ENCODE measurements at places on chromosomes 3 and 15.

GRCh38 chr3:67458896-67459530 is 195.4 kb downstream of the SUCLG2 start:
- DNase-seq: no peak

DNA sequence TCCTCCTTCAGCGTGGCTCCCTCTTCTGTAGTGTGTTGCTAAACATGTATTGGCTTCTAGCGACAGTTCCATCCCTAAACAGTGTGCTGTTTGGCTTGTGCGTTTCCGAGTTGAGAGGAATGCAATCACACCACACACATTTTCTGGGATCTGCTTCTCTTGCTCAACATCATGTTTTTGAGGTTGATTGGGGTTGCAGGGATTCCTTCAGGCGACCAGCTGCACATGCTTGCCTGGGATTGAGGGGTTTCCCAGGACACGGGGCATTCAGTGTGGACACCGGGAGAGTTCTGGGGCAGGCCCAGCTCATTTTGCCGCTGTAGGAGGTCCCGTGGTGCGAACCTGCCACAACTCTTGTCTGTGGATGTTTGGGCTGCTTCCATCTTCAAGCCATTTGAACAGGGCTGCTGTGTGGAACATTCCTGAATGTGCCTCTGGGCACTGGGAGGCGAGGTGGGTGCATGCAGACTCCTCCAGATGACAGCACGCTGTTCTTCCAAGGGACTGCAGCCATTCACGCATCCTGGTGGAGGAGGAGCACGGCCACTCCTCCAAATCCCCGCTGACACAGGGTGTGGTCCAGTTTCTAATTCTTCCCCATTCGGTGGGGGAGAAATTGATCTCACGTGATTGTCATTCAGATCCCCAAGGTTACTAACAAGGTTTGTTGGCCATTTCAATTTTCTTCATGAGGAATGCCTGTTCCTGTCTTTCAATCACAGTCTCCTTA is 82.8 kb downstream of the PLXNA1 start:
- DNase-seq: no peak

DNA sequence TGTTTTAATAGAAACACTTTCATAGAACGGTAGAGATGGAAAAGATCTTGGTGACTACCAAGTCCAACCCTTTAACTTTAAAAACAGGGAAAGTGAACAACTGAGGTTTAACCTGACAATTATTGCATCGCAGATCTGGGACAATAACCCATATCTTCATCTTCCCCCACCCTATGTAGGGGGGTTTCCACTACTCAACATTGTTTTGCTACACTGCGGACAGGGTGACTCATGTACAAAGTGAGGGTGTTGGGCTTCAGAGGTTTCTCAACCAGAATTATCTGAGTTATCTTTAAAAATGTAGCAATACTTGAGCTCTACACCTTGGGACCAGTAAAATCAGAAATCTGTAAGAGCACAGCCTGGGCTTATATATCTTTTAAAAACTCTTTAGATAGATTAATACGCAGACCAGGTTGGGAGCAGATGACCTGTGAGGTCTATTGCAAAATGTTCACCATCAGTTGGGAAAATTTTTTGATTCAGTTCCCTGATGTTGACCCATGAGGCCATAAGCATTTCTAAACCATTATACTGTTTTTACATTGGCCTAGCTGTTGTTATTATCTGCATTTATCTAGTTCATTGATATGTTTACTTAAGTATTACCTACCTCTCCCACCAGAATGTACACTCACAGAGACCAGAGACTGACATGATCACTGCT is 103.6 kb upstream of the ICE2 start:
- no peak for DNase-seq

DNA sequence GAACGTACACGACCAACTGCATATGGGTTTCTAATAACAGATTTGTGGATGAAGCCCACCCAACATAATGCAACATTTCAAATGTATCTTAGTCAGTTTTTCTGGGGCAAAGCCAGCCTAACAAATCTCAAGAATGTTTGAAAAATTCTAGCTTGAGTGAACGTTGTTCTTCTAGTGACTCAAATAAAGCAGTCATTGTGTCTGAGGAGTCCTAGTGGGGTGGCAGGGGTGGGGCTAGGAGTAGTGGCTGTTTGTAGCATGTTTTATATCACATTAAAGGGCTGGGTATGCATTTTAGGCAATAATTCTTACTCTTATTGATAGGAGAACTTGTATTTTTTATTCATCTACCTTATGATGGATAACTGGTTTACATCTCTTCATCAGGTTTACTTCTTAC is 6.0 kb downstream of the B3GNT5 start:
- no peak for DNase-seq

GRCh38 chr15:37837276-37837675 is 97.2 kb upstream of the TMCO5A start:
- no peak for DNase-seq

DNA sequence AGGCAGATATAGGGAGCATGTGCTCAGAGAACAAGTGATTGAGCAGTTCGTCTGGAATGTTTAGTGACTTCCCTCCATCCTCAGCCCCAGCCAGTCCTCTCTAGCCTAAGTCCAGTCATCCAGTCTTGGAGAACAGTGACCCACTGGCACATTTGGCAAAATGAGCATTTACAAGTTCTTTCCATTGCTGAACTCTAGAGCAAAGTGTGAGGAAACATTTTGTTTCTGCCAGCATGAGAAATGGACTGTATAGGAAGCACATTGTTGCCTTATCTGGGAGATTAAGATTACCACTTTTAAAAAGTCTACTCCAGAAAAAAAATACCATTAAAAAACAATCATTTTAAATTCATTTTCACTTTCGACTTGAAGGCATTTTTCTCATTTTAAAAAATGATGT is 353.6 kb downstream of the SHQ1 start:
- DNase-seq: no peak

DNA sequence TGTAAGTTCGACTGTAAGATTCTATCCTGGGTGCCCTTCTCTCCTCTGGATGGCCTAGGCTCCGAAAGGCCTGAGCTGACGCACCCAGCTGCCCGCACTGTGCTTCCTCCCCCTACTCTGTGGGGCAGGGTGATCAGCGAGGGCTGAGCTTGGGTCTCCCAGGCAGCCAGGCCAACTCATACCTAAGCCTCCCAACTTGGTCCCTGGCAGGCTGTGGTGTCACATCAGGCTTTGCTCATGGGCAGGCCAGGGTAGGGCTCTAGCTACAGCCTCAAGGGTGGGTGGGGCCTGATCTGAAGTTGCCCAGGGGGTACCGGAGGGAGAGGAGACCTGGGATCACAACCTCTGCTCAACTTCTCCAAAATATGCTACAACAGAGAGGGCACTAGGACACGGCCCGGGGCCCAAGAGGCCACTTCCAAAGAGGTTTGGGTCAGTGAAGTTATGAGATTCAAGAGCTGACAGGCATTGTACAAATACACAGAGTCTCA is 123.1 kb downstream of the ADCY5 start:
- no peak for DNase-seq

DNA sequence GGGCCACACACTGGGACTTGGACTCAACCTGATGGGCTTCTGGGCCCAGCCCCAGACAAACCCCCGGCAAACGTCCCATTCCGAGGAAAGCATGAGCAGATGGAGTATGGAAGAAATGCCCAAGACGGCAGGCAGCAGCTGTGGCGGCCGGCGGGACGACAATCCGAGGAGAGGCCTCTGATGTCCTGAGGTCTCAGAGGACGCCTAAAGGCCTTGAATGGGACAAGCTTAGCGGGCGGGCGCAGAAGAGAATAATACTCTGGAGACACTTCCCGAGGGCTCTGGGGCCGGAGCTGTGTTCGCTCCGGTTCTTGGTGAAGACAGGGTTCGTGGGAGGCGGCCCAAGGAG is 482 bp upstream of the OGG1 start:
- DNase-seq: no peak

GRCh38 chr15:35850284-35850683 is 304.3 kb upstream of the DPH6 start:
- DNase-seq: no peak

DNA sequence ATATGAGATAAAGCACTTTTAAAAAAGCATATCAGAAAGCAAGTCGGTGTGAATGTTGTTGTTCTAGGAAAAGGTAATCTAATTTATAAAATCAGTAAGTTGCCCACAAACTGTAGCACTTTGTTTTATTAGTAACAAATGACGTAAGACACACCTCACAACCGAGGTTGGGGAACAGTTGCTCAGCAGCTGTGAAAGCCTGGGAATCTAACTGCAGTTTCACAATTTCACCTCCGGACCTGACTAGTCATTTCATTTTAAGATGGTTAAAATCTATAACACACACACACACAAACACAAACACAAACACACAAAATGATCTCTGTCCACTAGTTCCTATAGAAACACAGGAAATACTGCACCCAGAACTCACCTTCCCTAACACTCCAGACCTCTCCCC is 406.7 kb upstream of the NR2F2 start:
- no peak for DNase-seq

- no peak for DNase-seq
Measured at GRCh38 chr3:47870156-47870555, 67.2 kb downstream of the DHX30 start.

All from neural crest cell (in vitro differentiated cells).